NCI-H187 (cell line): ENCODE measurements at places on chromosomes 2 and 18.

GRCh38 chr18:29156531-29156930, 979.6 kb upstream of the CDH2 start:
- DNase-seq, result no peak

DNA sequence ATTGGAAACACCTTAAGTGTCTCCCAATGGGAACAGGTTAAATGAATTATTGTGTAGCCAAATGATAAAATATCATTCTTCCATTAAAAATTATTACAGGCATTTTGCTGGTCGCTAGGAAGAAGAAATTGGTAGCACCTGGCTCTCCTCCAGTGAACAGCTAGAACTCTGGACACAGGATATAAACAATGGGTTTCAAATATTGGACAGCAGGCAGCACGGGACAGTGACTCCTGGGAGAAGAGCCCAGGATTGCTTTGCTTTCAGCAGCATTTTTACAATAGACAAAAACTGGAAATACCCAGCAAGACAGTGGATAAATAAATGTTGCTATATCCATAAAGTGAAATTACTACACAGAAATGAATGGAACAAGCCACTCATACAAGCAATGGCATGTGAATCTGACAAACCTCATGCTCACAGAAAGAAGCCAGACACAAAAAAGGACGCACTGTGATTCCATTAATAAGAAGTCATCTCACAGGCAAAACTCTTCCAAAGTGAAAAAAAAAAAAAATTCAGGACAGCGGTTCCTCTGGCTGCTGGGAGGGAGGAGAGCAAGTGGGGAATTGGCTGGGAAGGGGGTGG, 50.5 kb downstream of the LAMA1 start:
- no peak for DNase-seq

GRCh38 chr2:183919926-183920325, 678.4 kb upstream of the ZNF804A start:
- DNase-seq, result no peak

DNA sequence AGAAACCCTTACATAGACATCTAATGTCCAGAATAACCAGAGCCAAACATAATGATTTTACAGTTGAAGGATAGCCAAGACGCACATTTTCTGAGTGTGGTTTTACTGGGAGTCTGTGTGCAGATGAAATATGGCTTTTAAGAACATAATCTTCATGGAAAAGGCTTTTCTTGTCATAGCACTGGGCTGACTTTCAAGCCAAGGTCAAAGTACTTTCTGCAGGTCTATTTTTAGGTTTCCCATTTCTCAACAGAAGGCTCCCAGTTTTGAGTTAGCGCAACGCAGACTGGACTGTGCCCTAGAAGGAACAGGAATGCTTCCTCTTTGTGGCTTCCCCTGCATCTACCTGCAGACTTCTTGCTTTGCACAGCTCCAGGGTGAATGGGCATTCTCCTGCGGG, 92.3 kb upstream of the UPP2 start:
- DNase-seq, result no peak

DNA sequence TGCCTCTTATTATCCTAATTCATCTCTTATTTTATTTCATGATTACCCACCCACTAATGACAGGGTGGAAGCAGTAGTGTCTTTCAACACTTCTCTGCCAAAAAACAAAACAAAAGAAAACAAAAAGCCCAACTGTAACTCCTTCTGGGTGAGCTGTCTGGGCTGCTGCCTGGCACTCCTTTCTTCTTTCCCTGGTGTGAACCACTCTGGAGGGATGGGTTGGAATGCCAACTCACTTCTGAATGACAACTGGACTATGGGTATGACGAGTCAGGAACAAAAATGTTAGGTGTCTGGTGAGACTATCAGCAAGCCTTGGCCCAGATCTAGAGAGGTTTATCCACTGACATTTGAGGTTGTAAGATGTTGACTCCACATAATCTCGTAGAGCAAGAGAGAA, 88.3 kb upstream of the ITGB6 start:
- no peak for DNase-seq

- no peak for DNase-seq
Observed at GRCh38 chr2:128622955-128623620, 304.4 kb upstream of the HS6ST1 start.

GRCh38 chr2:216879727-216880508, 20.1 kb upstream of the TNP1 start:
- DNase-seq, result no peak

DNA sequence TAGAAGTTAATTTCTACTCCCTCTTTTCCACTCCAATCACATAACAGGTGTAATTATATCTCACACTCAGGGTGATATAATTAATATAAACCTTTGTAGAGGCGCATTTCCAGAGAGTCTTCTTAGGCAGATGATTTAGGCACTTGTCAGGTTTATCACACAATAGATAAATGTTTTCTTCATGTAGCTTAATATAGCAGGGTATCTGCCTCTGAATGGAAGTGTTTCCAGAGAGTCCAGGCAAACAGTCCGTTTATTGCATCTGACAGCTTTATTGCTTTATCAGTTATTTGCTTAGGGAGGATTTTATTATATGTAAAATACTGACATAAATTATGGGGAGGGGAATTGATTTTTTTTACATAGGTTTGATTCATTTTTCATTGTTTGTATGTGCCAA, 766.3 kb downstream of the SLC4A3 start:
- DNase-seq, result no peak

DNA sequence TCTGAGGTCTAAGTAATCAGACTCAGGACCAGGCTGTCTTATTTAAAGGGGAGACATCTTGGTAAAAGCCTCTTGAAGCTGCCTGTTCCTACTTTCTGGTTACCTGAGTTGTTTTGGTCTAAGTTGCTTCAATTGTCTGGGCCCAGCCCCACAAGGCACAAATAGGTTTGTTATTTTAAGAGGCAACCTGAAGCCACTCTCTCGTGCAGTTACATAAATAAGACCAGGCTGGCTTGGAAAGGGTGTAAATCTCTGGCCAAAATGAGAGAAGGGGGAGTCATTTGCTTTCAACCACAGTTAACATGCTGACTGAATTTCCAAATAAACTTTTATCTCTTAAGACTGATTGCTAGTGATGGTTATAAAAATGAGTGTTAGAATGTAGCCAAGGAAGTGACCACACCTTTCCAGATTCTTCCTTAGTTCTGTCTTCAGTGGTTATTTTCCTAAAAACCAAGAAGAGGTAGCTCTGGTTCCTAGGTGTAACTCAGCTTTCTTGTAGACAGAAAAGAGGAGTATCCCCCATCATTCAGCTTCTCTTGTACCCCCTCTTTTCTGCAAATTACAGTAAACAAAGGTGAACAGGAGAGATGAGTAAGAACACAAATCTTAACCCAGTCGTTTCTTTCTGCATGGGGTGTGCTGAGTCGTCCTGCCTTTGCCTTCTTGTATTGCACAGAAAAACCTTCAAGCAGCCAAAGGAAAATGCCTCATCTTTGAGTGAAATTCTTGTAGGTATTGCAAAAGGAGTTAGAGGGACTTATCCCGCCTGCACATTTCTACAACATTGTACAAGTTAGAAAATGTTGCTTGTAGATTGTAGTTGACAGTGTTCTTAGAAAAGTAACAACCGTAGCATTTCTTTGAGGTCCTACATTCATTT, 161.5 kb upstream of the NT5C1B start:
- DNase-seq, result no peak

GRCh38 chr18:62807396-62807795, 92.1 kb downstream of the PHLPP1 start:
- DNase-seq, result no peak

- peak; percentile 14 for DNase-seq
Observed at GRCh38 chr18:80108739-80109675, at the start of gene ADNP2. TSS of gene ADNP2 (plus strand) at chr18:80109262. CDS start at chr18:80117543, 8,281 bp downstream.

DNA sequence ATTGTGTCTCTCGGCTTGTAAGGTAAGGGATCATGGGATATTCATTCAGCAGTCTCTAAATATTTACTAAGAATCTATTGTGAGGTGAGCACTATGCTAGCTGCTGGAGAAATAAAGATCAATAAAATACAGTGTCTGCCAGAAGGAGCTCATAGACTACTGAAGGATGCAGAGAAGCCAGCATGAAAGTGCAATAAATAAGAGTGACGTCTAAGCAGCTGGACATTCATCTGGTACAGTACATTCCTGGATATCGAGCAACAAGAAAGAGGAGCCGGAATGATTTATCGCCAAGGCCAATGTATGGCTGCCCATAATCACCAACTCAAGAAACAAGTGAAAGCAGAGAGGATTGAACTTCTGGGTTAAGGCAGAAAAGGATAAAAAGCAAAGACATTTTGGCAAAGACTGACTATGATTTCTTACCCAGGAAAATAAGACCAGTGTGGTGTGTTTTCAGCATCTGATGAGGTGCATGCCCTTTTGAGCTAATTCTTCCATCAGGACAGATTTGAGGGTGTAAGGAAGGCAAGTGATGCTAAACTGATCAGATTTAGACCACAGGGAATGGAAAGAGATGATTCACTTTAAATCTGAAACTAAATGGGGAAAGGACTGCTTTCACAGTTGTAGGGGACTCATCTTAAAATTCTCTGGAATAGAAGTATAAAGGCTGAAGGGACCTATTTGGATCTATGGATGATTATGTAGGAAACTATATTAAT, 18.7 kb upstream of the LMAN1 start:
- no peak for DNase-seq

GRCh38 chr2:131093006-131093695, at the start of gene FAM168B:
TSS of gene FAM168B (minus strand) at chr2:131093460. CDS start at chr2:131082646, 10,814 bp downstream.
- peak; percentile 40 for DNase-seq

DNA sequence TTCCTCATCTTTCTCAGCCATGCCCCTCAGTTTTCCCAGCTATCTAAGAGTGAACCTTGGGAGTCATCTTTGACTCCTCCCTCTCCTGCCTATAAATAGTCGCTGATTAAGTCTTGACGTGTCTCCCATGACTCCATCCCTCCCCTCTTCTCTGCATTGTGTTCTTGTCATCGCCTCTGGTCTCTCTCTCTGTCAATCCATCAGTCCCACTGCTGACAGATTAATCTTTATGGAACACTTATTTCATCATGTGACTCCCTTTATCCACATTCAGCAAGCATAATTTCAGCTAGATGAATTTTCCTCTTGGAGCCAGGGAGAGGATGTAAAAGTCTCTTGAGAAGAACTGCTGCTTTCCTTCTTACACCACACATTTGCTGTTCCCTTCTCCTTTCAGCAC, 9.4 kb downstream of the ADAM23 start:
- DNase-seq, result no peak

GRCh38 chr2:40592218-40592617, 140.3 kb upstream of the SLC8A1 start:
- DNase-seq, result no peak

DNA sequence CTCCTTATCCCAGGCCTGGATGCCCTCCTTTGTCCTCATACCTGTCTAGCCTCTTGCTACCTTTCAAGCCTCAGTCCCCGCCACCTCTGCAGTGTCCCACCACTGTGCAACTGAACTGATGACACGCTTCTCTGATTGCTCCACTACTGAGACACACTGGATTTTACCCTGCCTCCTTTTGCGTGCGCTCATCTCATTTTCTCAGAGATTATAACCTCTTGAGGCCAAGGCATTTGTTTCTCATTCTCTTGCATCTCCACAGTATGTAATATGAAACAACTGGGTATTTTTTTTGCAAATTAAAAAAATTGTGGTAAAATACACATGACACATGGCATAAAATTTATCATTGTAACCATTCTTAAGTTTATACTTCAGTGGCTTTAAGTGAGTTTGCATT, 95.4 kb downstream of the PRKCE start:
- no peak for DNase-seq

DNA sequence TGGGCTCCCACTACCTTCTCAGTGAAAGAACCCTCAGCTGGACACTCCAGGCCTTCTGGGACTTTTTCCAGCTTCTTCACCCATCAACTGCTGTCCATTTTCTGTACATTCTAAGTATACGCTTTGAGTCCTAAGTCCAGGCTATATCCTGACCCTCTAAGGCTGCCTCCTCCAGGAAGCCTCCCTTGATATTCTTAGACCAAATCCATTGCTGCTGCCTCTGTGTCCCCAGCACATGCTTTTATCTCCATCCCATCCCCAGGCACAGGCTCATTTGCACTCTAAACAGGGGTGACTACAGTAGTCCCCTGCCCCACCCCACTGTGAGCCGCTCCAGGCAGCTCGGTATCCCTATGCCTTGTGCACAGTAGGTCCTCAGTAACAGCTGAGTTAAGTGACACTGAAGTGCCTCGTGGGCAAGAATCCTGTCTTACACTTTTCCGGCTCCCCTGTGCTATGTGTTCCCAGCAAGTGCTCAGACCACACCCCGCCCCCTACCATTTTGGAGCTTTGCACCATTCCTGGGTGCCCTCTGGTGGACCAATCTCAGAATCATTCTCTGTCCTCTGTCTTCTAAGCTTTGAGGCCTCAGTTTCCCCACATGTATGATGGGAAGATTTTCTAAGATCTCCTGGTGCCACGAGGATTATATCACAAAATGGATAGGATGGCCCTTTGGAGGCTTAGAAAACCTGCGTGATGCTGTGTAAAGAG, 34.9 kb downstream of the EMX1 start:
- no peak for DNase-seq

DNA sequence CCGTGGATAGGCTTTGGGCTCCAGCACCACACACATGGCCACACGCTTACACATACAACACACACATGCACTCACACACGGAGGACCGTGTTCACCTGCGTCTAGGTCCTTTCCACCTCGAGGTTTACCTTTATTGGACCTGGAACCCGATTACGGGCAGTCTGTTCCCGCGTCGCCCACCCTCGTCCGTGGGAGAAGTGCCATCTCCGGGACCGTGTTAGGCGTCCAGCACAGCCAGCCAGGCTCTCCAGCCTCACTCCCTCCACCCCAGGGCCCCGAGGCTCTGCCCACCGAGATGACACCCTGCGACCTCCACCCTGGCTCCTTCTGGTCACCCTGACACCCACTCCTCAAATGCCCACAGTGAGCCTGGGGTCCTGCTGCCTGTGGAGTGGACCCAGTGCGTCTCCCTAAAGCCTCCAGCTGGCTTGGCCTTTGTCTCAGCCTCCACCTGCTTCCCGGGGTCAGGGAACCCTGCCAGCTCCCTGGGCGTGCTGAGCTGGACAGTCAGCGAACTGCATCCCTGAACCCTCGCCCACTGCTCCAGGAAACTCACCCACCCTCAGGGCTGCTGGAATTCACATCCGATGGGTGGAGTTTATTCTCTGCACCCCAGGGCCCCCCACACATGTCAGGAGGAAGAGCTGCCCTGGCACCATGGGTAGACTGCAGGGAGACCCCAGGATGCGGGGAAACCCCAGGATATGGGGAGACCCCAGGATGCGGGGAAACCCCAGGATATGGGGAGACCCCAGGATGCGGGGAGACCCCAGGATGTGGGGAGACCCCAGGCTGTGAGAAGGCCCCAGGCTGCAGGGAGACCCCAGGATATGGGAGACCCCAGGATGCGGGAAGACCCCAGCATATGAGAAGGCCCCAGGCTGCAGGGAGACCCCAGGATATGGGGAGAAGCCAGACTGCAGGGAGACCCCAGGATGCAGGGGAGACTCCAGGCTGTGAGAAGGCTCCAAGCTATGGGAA, 33.0 kb downstream of the ADI1 start:
- DNase-seq, result no peak
